A549 treated with CORT108297 at 1 μM for 4 hours (cell line): ENCODE measurements at places on chromosomes 1 and 21. TPM values are rescaled to one million over a fixed set of nuclear protein-coding genes. Genes with fewer than 3 reads are reported as not detected.

The ASCL5 gene
- 0.08 to 0.21 TPM (median 0.15 TPM) in 4 of 5 replicates, not detected in the other for total RNA-seq

The CASQ2 gene
- total RNA-seq: not detected in 5 replicates

The BRDT gene
- not detected in 5 replicates for total RNA-seq

The SCAF4 gene
- total RNA-seq: 17.2 to 20.2 TPM (median 18.2 TPM) in 5 replicates

The NECTIN4 gene
- total RNA-seq: 1.6 to 1.9 TPM (median 1.8 TPM) in 5 replicates

The C1orf35 gene
- 28.4 to 39.8 TPM (median 38.3 TPM) in 5 replicates for total RNA-seq

The TSPAN1 gene
- total RNA-seq: 1.5 to 3.4 TPM (median 2.6 TPM) in 5 replicates

The DIRAS3 gene
- 1.1 to 1.6 TPM (median 1.4 TPM) in 5 replicates for total RNA-seq

The NAV1 gene
- total RNA-seq: 6.5 to 13.9 TPM (median 10.0 TPM) in 5 replicates

The CASQ1 gene
- total RNA-seq: not detected in 5 replicates

The TMEM52 gene
- 0.44 to 1.3 TPM (median 0.72 TPM) in 5 replicates for total RNA-seq

The IFNAR1 gene
- 13.5 to 20.1 TPM (median 18.4 TPM) in 5 replicates for total RNA-seq

The FCRL2 gene
- not detected in 5 replicates for total RNA-seq

The CELF3 gene
- total RNA-seq: 0.04 TPM in 1 of 5 replicates, not detected in the others

The YOD1 gene
- total RNA-seq: 5.6 to 7.4 TPM (median 6.4 TPM) in 5 replicates

The OVAAL gene
- total RNA-seq: 0.06 to 0.12 TPM (median 0.08 TPM) in 3 of 5 replicates, not detected in the others

The PGD gene
- 1,032 to 1,170 TPM (median 1,135 TPM) in 5 replicates for total RNA-seq

The TNFRSF8 gene
- 0.06 to 0.12 TPM (median 0.08 TPM) in 5 replicates for total RNA-seq

The RCSD1 gene
- total RNA-seq: 0.05 to 0.09 TPM (median 0.05 TPM) in 5 replicates

The DNALI1 gene
- total RNA-seq: 0.03 to 0.07 TPM (median 0.06 TPM) in 3 of 5 replicates, not detected in the others

The SYNC gene
- 9.1 to 14.8 TPM (median 12.4 TPM) in 5 replicates for total RNA-seq

The OPTC gene
- total RNA-seq: not detected in 5 replicates

The STYXL2 gene
- not detected in 5 replicates for total RNA-seq

The KANK4 gene
- 0.24 to 0.65 TPM (median 0.36 TPM) in 5 replicates for total RNA-seq

The HES4 gene
- total RNA-seq: 20.6 to 68.1 TPM (median 67.3 TPM) in 5 replicates

The ROR1 gene
- total RNA-seq: 8.9 to 11.1 TPM (median 10.1 TPM) in 5 replicates

The GNPAT gene
- 35.3 to 42.8 TPM (median 36.7 TPM) in 5 replicates for total RNA-seq

The CEP350 gene
- 10.0 to 12.4 TPM (median 11.3 TPM) in 5 replicates for total RNA-seq

The PDPN gene
- total RNA-seq: not detected in 5 replicates

The PGLYRP3 gene
- not detected in 5 replicates for total RNA-seq

The HSD3B2 gene
- not detected in 5 replicates for total RNA-seq

The CELA3B gene
- total RNA-seq: not detected in 5 replicates

The RNF223 gene
- 0.32 to 0.52 TPM (median 0.38 TPM) in 5 replicates for total RNA-seq

The RASAL2 gene
- total RNA-seq: 16.4 to 23.6 TPM (median 17.8 TPM) in 5 replicates

The MARK1 gene
- 0.08 to 1.3 TPM (median 0.12 TPM) in 5 replicates for total RNA-seq

The RGS5 gene
- total RNA-seq: 0.49 to 1.2 TPM (median 0.66 TPM) in 5 replicates

The CNR2 gene
- not detected in 5 replicates for total RNA-seq

The DENND2C gene
- 0.29 to 0.57 TPM (median 0.39 TPM) in 5 replicates for total RNA-seq

The CD247 gene
- 0.07 to 0.63 TPM (median 0.21 TPM) in 5 replicates for total RNA-seq

The S100A1 gene
- total RNA-seq: 0.38 to 0.74 TPM (median 0.61 TPM) in 5 replicates

The CLDN19 gene
- total RNA-seq: not detected in 5 replicates

The HPDL gene
- 3.1 to 5.3 TPM (median 4.7 TPM) in 5 replicates for total RNA-seq

The TNN gene
- not detected in 5 replicates for total RNA-seq

The ECE1 gene
- total RNA-seq: 50.3 to 69.2 TPM (median 60.6 TPM) in 5 replicates

The ANGPTL1 gene
- 0.09 TPM in 1 of 5 replicates, not detected in the others for total RNA-seq

The PALMD gene
- total RNA-seq: 0.25 to 0.46 TPM (median 0.43 TPM) in 5 replicates

The SLC35D1 gene
- total RNA-seq: 6.1 to 7.5 TPM (median 6.6 TPM) in 5 replicates

The RNASEL gene
- total RNA-seq: 1.9 to 2.8 TPM (median 2.2 TPM) in 5 replicates

The TMEM183A gene
- 45.2 to 53.4 TPM (median 52.1 TPM) in 5 replicates for total RNA-seq
